ENCODE measurements at places on chromosomes 3 and 15. TPM values are rescaled to one million over a fixed set of nuclear protein-coding genes. Genes with fewer than 3 reads are reported as not detected.

- H3K27ac ChIP-seq: peak overlapping the region; percentile 90
- H3K4me3 ChIP-seq: no peak overlapping the region
These were observed 55.5 kb downstream of the ITGB5 start for GRCh38 chr3:124831628-124832199.

The KLHL40 gene
- not detected for total RNA-seq

The WDR93 gene
- total RNA-seq: 0.05 TPM

The LRRIQ4 gene
- not detected for total RNA-seq

GRCh38 chr3:56928379-56929068, 126.8 kb upstream of the ARHGEF3 start:
- H3K27ac ChIP-seq: peak overlapping the region; percentile 60
- DNase-seq: peak; percentile 43
- H3K4me1 ChIP-seq: peaks cover 68% of the 10 kb centered on the region
- H3K4me3 ChIP-seq: no peak overlapping the region

The TMEM212 gene
- not detected for total RNA-seq

- no peaks in the 10 kb centered on the region for H3K4me1 ChIP-seq
- no peak overlapping the region for H3K27ac ChIP-seq
- no peaks in the 10 kb centered on the region for H3K27me3 ChIP-seq
- DNase-seq: no peak
These were observed 363.4 kb downstream of the GAP43 start for GRCh38 chr3:115986555-115987207.

DNA sequence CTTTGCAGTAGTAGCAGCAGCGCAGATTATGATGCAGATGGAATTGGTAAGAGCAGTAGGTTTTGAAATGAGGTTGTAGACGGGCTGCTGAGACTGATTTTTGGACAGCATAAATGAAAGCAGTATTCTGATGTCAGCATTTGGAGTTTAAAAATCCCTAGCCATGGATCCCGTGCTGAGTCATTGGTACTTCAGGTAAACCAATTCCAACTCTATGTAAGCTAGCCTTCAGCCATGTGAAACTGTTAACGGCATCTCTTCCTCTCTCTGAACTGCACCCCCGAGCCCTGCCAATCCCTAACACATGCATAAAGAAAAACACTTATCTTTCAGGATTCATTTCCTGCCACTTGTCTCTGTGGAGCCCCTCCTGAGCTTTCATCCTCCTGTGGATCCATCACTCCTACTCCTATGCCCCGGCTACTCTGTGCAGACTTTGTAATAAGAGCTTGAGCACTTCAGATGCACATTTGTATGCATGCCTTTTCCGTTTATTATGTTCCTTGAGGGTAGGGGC, 119.0 kb downstream of the AKAP13 start:
- no peak for DNase-seq
- H3K4me3 ChIP-seq: no peak overlapping the region
- no peak overlapping the region for H3K27ac ChIP-seq
- no peaks in the 10 kb centered on the region for H3K27me3 ChIP-seq
- peaks cover 13% of the 10 kb centered on the region for H3K4me1 ChIP-seq

The ACP3 gene
- not detected for total RNA-seq

DNA sequence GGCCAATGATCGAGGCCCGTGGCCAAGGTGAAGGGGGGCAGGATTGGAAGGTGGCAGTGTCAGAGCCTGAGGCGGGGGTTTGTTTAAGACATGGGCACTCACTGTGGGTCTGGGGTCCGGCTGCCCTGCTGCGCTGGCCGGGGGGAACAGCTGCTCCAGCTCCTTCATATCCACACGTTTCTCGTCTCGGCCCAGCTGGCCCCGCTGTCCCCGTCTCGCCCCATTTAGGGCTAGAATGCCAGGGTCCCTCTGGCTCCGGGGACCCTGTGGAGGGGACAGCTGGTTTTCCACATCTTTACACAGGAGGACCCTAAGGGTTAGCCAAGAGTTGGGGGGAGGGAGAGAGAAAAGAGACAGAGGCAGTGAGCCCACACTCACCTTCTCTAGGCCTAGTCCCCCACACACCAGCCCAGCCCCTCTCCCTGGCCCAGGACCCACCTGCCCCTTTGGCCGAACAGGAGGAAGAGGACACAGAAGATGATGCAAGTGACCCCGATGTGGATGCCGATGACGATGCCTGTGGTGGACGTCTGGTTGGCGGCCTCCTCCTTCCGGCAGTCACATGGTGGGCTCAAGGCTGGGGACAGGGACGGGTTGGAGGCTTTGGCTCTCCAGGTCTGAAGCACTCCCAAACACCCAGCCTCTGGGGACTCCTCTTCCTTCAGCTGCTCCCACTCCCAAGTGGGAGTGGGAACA, 25.0 kb downstream of the RNU5B-1 start:
- DNase-seq: no peak
- H3K36me3 ChIP-seq: no peaks in the 10 kb centered on the region
- no peak overlapping the region for H3K4me3 ChIP-seq
- H3K4me1 ChIP-seq: no peaks in the 10 kb centered on the region
- H3K27me3 ChIP-seq: no peaks in the 10 kb centered on the region

GRCh38 chr15:75982468-75982867, 29.8 kb downstream of the NRG4 start:
- no peak overlapping the region for H3K4me3 ChIP-seq
- H3K27ac ChIP-seq: no peak overlapping the region
- no peak for DNase-seq

- no peak for DNase-seq
- H3K4me3 ChIP-seq: no peak overlapping the region
- H3K36me3 ChIP-seq: peaks cover 41% of the 10 kb centered on the region
- peak overlapping the region; percentile 55 for H3K27ac ChIP-seq
- no peaks in the 10 kb centered on the region for H3K27me3 ChIP-seq
- peaks cover 36% of the 10 kb centered on the region for H3K4me1 ChIP-seq
These were observed 12.6 kb downstream of the LIMD1 start for GRCh38 chr3:45606991-45607712.

DNA sequence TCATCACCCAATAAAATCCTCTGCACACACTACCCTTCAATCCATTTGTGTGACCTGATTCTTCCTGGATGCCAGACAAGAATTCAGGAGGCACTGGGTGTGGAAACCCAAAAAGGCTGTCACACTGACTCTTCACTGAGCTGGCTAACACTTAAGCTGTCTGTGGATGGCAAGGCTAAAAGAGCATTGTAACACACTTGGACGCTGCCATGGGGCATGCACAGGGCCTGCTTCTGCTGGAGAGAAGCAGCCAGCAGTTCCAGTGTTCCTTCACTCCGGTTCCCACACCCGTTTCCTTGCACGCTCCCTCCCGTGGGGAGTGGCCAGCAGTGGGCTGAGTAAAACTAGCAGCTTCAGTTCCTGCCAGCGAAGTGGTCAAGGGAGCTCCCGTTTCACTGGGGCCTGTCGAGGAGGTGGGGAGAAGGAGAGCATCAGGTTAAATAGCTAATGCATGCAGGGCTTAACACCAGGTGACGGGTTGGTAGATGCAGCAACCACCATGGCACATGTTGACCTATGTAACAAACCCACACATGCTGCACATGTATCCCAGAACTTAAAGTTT, 737.1 kb downstream of the FHIT start:
- H3K4me3 ChIP-seq: no peak overlapping the region

DNA sequence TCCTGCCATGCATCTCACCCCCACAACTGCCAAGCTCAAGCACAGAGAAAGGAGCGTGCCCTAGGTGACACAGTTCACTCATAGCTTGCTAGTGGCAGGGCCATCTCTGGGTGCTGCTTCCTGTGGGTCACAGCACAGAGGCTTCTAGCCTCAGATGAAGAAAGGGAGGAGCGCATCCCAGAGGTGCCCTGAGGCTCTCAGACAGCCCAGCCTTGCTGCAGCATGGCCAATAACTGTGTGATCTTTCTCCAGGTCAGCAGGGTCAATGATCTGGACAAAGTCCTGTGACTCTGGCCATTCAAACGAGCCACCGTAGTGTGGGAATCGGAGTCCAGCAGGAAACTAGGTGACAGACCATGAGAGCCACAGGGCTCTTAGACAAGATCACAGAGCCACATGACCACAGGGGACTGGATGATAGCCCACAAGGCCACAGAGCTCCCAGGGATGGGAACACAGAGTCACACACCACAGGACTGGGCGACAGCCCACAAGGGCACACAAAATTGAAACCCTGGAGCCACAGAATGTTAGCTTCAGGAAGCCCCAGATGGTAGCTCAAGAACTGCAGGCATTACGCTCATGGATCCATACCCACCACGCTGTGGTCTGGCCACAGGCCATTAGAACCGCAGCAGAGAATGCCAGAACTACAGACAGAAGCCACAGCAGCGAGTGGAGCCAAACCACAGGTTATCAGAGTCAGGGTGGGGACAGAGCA, 25.9 kb upstream of the GRIP2 start:
- H3K36me3 ChIP-seq: no peaks in the 10 kb centered on the region
- DNase-seq: peak; percentile 64
- peaks cover 19% of the 10 kb centered on the region for H3K4me1 ChIP-seq

DNA sequence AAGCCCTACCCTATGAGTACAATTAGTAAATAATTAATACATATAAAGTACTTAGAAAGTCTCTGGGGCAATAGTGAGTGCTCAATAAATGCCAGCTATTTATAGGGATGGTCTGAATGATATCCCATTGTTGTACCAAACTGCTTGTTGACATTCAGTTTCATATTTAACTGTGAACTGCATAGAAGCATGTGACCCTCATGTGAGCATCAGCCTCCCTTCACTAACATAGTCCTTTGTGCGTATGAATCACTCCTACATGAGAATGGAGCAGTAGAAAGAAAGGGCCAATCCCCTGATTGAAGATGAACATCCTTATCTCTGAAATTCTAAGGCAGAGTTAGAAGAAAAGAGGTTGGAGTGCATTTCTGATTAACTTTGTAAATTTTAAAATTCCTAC, 68.7 kb upstream of the ATP10A start:
- H3K27ac ChIP-seq: no peak overlapping the region
- H3K4me1 ChIP-seq: peaks cover 12% of the 10 kb centered on the region
- no peaks in the 10 kb centered on the region for H3K27me3 ChIP-seq
- no peaks in the 10 kb centered on the region for H3K36me3 ChIP-seq
- no peak overlapping the region for H3K4me3 ChIP-seq

DNA sequence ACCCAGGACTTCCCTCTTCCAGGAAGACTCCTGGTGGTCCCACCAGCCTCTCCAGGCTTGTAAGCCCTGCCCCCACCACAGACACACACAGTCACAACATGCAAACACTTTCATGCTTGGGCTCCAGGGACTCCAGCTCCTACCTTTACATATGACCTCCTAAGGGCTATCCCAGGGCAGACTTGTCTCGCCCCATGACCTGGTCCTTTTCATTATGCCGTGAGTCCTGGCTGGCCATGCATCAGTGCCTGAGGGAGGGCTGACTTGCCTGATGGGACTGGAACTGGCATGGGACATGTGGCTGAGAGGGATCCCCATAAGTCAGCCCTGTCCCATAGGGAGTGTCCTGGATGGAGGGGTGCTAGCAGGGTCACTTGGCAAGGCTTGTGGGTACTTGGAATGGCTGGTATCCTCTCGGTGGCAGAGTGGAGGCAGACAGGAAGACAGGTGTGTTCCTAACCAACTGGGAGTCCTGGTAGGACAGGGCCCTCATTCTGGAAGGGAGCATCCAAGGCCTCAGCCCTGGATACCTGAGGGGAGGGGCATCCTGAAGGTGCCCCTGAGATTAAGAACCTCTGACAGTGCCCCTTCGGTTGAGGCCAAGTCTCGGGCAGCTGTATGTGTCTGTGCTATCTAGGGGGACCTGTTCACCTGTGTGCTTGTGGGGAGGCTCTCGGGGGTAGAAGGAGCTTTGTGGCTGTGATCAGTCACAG, 540 bp upstream of the HHATL start:
- H3K4me3 ChIP-seq: no peak overlapping the region
- no peaks in the 10 kb centered on the region for H3K27me3 ChIP-seq
- H3K4me1 ChIP-seq: no peaks in the 10 kb centered on the region
- H3K36me3 ChIP-seq: no peaks in the 10 kb centered on the region

GRCh38 chr3:129974833-129975704, 549 bp downstream of the TRH start:
- no peak for DNase-seq
- peaks cover 36% of the 10 kb centered on the region for H3K27me3 ChIP-seq
- no peak overlapping the region for H3K4me3 ChIP-seq
- H3K27ac ChIP-seq: no peak overlapping the region
- no peaks in the 10 kb centered on the region for H3K4me1 ChIP-seq

- no peaks in the 10 kb centered on the region for H3K4me1 ChIP-seq
- no peak for DNase-seq
- H3K27ac ChIP-seq: no peak overlapping the region
These were observed 51.8 kb downstream of the TMEM108 start for GRCh38 chr3:133089906-133090485.

DNA sequence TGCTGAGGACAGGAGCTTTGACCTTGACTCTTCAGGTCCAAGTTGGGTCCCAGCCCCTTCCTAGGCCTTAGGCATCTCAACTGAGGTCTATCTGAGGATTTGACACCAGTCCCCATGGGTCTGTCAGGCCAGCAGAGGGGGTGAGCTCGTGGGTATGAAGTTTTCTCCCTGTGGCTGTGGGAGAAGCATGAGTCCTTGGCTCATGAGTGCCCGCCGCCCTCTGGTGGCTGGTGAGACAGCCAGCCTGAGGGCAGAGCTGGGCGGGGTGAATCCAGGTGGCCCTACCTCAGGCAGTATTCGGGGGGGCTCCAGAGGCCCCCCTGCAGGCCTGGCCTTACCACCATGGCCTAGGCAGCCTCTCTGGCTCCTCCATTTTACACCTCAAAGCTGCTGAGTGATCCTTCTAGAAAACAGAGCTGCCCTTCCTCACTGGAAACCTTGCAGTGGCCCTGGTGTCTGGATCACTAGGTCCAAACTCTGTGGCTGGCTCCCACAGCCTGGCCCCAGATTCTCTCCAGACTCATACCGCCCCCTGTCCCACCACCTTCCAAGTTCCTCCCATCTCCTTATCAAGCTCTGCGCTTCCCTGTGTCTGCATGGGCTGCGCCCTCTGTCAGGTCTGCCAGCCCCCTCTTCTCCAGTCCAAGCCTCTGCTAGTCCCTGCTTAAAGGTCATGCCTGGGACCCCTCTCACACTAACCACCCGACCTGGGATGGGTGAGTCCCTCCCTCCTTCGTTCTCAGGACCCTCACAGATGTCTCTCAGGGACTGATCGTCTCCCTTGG, 16.1 kb downstream of the SH2D7 start:
- no peaks in the 10 kb centered on the region for H3K36me3 ChIP-seq
- peak; percentile 72 for DNase-seq
- no peak overlapping the region for H3K4me3 ChIP-seq
- no peaks in the 10 kb centered on the region for H3K27me3 ChIP-seq

DNA sequence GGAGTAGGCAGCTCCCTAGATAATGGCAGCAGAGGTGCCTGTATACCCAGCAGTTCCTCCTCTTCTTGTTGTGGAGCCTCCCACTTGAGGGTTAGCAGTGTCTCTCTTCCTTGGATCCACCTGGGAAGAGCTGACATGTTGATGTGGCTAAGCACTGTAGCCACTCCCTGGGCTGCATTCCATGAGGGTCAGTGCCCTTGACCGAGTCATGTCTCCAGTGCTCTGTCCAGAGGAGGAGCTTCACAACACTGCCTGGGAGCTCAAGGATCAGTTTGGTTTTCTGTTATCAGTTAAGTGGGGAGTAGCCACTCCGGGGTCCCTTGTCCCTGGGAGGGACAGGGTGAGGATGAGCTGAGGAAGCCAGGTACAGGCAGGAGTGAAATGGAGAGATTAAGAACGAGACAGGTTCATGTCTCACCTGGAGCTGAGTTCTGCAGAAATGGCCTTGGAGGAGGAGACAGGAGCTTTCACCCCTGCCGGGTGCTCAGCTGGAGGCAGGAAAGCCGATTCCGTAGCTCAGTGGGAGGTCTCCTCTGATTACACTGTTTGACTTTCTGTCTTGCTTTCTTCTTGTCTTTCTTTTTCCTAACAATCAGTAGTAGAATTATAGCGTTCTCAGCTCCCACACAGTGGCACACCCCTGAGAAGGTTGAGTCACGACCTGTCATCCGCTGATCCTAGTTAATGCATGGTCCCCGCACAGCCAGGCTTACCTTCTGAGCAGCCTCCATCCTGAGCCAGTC, 57.9 kb upstream of the SEC22A start:
- DNase-seq: peak; percentile 86
- H3K4me3 ChIP-seq: no peak overlapping the region
- H3K4me1 ChIP-seq: peaks cover 18% of the 10 kb centered on the region
- no peaks in the 10 kb centered on the region for H3K27me3 ChIP-seq
- 0 out of 2 replicates have a peak overlapping the region, but pooled peaks have one; percentile 4 for H3K27ac ChIP-seq
- no peaks in the 10 kb centered on the region for H3K36me3 ChIP-seq

Data from SJSA1 (cell line).